Cardiac atrium fibroblast (primary cell): ENCODE measurements at places on chromosomes 11 and 22. TPM values are rescaled to one million over a fixed set of nuclear protein-coding genes. Genes with fewer than 3 reads are reported as not detected.

The C11orf24 gene
- 50.7 and 67.1 TPM in 2 replicates for total RNA-seq

The POTEH gene
- total RNA-seq: not detected in 2 replicates

The MIOX gene
- not detected in 2 replicates for total RNA-seq

The TRIM51 gene
- not detected in 2 replicates for total RNA-seq

The ARL2 gene
- total RNA-seq: 97.5 and 157 TPM in 2 replicates

The CLMP gene
- total RNA-seq: 178 and 189 TPM in 2 replicates

The NAT10 gene
- total RNA-seq: 20.8 and 22.7 TPM in 2 replicates
